ENCODE measurements at places on chromosomes 1 and 21. TPM values are rescaled to one million over a fixed set of nuclear protein-coding genes. Genes with fewer than 3 reads are reported as not detected.

IGSF5 gene
- total RNA-seq: 0.77 TPM

S100A7A gene
- total RNA-seq: not detected

CENPF gene
- 202 TPM for total RNA-seq

DNA sequence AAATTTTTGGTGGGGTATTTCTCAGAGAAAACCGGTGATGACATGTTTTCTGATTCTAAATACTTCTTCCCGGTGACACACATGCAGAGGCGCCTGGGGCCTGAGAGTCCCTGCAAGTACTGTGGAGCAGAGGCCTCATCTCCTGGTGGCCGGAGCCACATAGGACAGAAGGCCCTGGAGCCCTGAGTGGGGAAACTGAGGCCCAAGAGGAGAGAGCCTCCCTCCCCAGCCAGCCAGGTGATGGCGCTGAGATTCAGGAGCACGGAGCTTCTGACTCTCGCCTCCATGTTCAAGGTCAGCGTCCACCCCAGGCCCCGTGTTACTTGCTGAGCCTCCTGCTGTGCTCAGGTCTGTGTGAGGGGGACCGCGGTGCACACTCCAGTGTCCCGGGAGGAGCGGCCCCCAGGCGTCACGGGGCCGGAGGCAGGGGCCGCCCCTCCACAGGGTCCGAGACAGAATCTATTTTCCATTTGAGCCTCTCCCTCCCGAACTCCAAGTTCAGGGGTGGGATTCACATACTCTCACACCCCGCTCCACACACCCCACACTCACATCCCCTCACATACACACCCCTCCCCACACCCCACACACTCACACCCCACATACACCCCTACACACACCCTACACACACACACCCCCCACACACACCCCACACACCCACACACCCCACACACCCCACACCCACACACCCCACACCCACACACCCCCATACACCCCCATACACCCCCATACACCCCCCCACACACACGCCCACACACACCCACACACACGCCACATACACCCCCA is 43.8 kb downstream of the SLX9 start:
- no peak for DNase-seq

- DNase-seq: no peak
Observed at GRCh38 chr1:167474191-167474641, 44.1 kb downstream of the CD247 start.

DNA sequence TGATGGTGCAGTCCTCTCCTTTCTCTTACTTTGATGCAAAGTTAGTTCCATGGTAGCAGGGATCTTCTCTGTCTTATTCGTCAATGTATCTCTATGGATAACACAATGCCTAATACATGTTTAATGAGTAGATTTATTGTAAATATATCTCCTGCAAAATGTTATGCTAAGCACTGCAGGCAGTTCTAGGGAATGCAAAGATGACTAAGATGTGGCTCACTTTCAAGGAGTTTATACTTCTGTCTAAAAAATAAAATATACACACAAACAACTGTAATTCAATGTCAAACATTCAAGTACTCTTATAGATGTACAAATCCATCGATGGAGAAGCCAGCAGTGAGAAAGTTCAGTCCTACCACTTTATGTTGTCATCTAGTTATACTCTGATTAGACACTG is 194.3 kb downstream of the KCTD3 start:
- DNase-seq: no peak

DNA sequence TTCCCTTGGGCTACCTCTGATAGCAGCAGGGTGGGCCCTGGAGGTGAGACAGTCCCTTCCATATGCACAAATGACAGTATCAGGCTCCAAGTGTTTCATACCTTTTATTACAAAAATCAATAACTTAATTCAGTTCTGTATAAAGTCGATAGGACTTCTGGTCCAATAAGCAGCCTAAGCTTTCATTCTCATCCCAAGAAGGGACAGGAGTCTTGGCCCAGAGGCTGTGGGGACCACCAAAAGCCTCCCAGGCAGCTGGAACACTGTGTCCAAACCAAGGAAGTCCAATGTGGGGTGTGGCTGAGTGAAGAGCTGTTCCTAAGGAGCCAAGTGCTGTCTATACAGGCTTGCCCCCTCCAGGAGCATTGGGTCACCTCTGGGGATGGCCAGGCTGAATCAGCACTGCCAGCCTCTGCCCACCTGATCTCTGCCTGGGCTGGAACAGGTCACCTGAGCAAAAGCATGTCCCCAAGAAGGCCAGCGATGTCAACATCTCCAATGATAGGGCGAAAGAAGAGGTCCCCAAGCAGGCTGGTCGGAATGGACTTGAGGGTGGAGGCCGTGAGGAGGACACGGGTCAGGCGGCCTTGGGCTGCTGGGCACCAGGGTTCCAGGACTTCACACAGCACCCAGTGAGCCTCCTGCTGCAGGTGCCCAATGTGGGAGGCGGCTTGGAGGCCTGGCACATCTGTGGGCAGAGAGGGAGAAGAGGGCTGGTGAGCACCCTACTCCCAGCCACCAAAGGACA is 2.2 kb downstream of the NR0B2 start:
- no peak for DNase-seq
